ENCODE measurements at places on chromosomes 12 and 14. TPM values are rescaled to one million over a fixed set of nuclear protein-coding genes. Genes with fewer than 3 reads are reported as not detected.

The RNASE2 gene
- total RNA-seq: not detected

The ZNF891 gene
- 2.7 TPM for total RNA-seq

- no peak overlapping the region for H3K4me3 ChIP-seq
- peaks cover 3% of the 10 kb centered on the region for H3K4me1 ChIP-seq
- H3K36me3 ChIP-seq: no peaks in the 10 kb centered on the region
- no peak for DNase-seq
- H3K27ac ChIP-seq: no peak overlapping the region
- H3K27me3 ChIP-seq: no peaks in the 10 kb centered on the region
Observed at GRCh38 chr12:64142382-64142781, 79.7 kb downstream of the KICS2 start.

GRCh38 chr14:49923442-49923841 is 30.6 kb downstream of the ARF6 start:
- DNase-seq: no peak
- H3K27me3 ChIP-seq: no peaks in the 10 kb centered on the region
- H3K4me3 ChIP-seq: no peak overlapping the region

GRCh38 chr14:68787092-68787992 is 5.5 kb downstream of the ZFP36L1 start:
- H3K27me3 ChIP-seq: no peaks in the 10 kb centered on the region
- peaks cover 68% of the 10 kb centered on the region for H3K36me3 ChIP-seq
- H3K4me3 ChIP-seq: peak overlapping the region; percentile 65
- peak overlapping the region; percentile 94 for H3K27ac ChIP-seq

DNA sequence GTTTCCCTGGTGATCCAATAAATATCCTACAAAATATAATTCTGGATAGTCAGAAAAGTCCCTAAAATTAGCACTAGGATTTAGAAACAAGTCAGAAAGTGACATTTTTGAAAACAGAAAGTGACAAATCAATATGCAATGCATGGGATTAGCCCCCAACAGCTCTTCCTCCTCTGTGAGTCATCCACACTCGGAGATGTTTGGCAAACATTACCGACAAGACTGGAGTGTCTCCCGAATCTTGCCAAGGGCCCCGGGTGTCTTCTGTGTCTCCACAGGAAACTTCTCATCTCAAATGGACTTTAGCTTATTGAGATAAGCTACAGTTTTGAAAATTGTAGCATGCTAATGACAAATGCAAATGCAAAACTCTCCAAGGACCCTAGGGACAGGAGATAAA is 398.9 kb upstream of the CCDC196 start:
- H3K4me3 ChIP-seq: no peak overlapping the region
- DNase-seq: no peak
- no peaks in the 10 kb centered on the region for H3K4me1 ChIP-seq
- H3K27me3 ChIP-seq: peaks cover 10% of the 10 kb centered on the region
- H3K27ac ChIP-seq: no peak overlapping the region
- no peaks in the 10 kb centered on the region for H3K36me3 ChIP-seq

DNA sequence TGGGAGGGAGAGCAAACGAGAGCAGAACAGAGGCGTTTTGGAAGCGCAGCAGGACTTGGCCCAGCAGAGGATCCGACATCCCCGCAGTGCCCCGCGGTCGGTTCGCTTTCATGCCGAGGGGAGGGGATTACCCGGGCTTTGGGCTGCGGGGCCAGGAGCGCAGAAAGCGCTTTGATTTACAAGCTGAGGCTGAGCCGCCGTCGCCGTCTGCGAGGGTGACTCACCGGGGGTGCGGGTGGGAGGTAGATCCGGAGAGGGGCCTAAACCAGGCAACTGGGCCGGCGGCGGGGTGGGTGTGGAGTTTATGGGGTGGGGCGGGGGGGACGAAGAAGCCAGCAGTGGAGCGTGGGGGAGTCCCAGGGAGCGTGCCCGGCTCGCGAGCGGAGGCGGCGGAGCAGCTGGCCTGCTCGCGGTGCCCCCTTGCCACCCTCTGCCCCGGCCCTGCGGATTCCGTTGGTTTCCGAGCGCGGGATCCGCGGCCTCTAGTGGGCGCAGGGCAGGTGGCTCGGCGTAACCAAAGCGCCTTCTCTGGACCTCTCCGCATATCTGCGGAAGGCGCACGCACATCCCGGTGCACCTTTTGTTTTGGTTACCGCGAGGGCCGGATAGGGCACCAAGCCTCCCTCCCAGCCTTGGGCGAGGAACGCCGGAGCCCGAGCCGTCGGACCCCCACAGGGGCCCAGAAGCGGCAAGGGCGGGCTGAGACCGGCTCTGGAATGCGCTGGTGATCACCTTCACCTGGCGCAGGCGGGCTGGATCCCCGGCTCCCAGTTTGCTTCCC is 2.6 kb downstream of the SIX4 start:
- H3K4me1 ChIP-seq: peaks cover 24% of the 10 kb centered on the region
- H3K27me3 ChIP-seq: peaks cover 67% of the 10 kb centered on the region
- H3K36me3 ChIP-seq: no peaks in the 10 kb centered on the region
- H3K4me3 ChIP-seq: peak overlapping the region; percentile 70
- H3K27ac ChIP-seq: no peak overlapping the region

DNA sequence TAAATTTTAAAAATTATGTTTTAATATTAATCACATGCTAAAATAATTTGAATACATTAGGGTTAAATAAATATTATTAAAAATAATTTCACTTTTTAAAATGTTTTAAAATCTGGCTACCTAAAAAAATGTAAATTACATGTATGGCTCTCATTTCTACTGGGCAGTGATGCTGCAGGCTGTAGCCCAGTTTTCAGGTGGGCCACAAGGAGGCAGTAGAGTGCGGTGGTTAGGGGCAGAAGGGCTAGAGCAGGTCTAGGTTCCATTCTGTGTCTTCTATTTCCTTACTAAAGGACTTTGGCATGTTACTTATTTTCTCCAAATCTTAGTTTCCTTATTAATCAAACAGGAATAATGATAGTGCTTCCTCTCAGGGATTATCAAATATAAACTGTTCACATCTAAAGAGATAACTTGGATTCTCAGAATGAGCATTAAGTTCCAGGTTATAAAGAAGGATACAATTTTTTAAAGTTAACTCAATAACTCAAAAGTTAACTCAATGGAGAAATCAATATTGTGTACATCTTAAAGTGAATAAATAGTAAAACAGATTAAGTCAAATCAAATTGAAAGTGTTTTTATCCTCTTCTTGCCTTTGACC is 54.9 kb upstream of the OVCH1 start:
- no peak overlapping the region for H3K27ac ChIP-seq
- no peak overlapping the region for H3K4me3 ChIP-seq
- no peaks in the 10 kb centered on the region for H3K36me3 ChIP-seq
- H3K4me1 ChIP-seq: no peaks in the 10 kb centered on the region
- peak; percentile 67 for DNase-seq

- DNase-seq: no peak
- no peak overlapping the region for H3K27ac ChIP-seq
- no peak overlapping the region for H3K4me3 ChIP-seq
- H3K36me3 ChIP-seq: no peaks in the 10 kb centered on the region
- H3K27me3 ChIP-seq: no peaks in the 10 kb centered on the region
Observed at GRCh38 chr12:40829738-40830144, 137.5 kb downstream of the CNTN1 start.
